ENCODE measurements at places on chromosomes 2 and 18.

- no peak for DNase-seq
Observed at GRCh38 chr2:19748711-19749506, 152.9 kb downstream of the TTC32 start.

DNA sequence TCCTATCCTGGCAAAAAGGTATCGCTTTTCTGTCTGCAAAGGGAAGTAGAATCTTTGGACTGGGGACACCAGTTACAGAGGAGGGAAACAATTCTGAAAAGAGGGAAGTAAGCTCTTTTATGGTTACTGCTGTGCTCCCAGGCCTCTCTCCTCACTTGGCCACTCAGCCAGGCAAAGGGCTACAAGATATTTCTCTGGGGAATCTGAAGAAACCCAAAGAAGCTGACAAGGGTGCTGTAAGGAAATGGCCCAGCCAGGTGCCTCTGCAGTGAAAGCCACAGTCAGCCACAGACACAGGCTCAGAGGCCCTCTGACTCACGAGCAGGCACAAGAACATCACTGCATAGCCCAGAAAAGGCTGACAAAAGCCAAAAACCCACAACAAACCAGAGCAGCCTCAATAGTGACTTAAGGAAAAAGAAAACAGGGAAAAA is 5.8 kb downstream of the HDLBP start:
- DNase-seq: no peak

GRCh38 chr2:48127612-48128191 is 221.4 kb upstream of the FBXO11 start:
- DNase-seq: no peak

GRCh38 chr2:48148841-48149430 is 242.6 kb upstream of the FBXO11 start:
- peak; percentile 23 for DNase-seq

DNA sequence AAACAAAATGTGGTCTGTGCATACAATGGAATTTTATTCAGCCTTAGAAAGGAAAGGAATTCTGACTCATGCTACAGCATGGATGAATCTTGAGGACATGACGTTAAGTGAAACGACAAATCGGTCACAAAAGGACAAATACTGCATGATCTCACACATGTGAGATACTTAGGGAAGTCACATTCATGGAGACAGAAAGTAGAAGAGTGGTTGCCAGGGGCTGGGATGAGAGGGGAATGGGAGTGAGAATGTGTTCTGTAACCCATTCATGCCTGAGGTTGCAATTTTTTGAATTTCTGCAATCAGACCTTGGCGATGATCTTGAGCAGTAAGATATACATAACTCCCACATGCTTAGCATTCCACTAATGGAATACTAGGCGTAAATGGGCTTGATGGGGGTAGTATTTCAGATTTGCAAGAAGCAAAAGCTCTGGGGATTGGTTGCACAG is 22.0 kb downstream of the FHL2 start:
- no peak for DNase-seq

- DNase-seq: no peak
Observed at GRCh38 chr18:79736846-79737245, 57.2 kb downstream of the CTDP1 start.

DNA sequence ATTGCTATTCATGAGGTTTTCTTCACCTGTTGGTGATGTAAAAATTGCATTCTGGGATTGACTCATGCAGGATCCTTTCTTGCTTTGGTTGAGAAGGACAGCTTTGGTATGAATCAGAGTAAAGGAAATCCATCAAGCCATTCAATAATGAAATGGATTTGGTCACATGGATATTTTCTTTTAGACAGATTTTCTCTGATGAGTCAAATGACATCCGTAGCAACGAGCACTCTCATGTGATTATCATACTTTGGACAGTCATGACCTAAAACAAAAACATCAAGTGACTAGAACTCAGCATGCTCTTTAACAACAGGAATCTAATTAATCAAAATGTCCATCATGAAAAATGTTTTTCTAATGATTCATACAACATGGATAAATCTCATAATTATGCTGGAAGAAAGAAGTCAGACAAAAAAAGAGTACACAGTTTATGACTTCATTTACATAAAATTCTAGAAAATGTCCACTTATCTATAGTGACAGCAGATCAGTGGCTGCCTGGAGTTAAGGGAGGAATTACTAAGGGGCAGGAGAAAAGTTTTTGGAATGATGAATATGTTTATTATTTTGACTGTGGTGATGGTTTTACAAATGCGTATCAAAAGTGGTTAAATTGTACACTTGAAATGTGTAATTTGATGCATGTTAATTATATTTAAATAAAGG is 30.7 kb downstream of the TRAK2 start:
- no peak for DNase-seq
